ENCODE measurements at places on chromosomes 4 and X.

DNA sequence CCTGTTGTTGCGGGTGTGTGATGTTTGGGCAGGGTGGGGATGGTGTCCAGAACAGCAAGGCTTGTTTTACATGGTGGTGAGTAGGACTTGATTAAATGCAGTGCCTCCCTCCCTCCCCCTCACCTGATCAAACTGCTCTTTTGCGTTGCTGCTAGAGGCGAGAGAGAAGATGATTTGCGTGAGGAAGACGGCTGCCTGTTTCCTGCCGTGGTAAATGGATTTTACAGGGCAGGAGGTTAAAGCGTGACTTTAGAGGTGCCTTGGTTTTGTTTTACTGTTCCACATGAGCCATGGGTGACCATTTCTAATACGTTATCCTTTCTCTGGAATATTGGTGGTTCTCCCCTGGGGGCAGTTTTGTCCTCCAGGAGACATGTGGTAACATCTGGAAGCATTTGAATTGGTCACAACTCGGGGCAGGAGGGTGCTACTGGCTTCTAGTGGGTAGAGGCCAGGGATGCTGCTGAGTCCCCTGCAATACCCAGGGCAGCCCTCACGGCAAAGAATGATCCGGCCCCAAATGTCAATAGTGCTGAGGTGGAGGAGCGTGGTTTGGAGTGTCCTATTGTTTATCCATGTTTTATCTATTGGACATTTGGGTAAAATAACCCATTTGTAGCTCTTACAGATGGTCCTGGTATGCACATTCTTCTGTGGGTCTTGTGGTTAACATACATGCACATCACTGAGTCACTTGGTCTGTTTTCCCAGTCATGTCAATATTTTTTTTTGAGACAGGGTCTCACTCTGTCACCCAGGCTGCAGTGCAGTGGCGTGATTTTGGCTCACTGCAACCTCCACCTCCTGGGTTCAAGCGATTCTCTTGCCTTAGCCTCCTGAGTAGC is 73.7 kb downstream of the SHROOM2 start:
- DNase-seq, result no peak

GRCh38 chrX:119155416-119156035 is 27.9 kb upstream of the KIAA1210 start:
- no peak for DNase-seq

DNA sequence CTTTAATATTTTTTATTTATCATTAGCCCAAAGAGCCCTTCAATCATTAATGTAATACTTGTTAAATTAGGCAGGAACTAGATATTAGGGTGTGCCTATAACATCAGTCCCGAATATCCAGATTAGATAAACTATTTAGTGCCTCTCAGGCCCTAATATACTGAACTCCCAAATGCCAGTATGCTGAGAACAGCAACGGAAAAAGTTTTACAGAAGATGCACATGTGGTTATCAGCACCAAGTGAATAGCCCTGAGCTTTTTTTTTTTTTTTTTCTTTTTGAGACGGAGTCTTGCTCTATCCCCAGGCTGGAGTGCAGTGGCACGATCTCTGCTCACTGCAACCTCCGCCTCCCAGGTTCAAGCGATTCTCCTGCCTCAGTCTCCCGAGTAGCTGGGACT is 13.0 kb upstream of the ELF2 start:
- DNase-seq, result no peak

GRCh38 chr4:69828828-69829227 is 31.1 kb downstream of the SULT1E1 start:
- no peak for DNase-seq
